Bronchial epithelial cell (primary cell): ENCODE measurements at places on chromosomes 5 and 9.

GRCh38 chr9:132486706-132487350, 76.8 kb downstream of the CFAP77 start:
- DNase-seq: no peak

DNA sequence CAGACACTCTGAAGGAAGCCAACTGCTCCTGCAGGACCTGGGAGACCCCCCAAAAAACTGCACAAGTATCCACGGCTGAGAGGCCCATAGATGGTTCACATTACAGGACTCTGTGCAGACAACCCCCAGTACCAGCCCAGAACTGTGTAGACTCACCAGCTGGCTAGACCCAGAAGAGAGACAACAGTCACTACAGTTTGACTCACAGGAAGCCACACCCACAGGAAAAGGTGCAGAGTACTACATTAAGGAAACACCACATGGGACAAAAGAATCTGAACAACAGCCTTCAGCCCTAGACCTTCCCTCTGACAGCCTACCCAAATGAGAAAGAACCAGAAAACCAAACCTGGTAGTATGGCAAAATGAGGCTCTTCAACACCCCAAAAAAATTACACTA, 281.2 kb upstream of the RGMB start:
- peak; percentile 87 for DNase-seq

DNA sequence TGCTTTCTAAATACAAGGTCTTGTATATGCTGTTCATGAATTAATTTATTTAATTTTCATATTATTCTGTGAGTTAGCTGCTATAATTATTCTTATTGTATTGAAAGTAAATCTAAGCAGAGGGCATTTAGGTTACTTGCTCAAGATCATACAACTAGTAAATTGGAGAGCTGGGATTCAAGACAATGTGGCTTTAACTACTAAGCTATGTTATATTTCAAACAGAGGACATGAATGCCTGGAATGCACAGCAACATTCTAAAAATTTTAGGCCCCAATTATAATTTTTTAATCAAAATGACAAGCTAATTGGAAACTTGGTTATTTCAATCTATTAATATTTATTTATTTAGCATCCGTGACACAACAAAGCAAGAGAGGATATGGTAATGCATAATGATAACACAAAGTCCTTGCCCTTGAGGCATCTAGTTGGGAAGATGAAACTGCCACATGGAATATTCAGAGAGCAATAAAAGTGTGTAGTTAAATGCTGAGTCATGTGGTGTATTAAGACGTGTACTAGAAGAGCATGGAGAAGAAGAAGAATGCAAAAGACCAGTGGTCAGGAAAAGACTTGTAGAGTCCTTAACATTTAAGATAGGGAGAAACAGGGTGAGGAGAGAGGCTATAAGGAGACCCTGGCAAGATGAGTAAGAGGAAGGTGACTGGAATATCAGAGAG, 24.4 kb downstream of the CTXN3 start:
- DNase-seq: peak; percentile 6

DNA sequence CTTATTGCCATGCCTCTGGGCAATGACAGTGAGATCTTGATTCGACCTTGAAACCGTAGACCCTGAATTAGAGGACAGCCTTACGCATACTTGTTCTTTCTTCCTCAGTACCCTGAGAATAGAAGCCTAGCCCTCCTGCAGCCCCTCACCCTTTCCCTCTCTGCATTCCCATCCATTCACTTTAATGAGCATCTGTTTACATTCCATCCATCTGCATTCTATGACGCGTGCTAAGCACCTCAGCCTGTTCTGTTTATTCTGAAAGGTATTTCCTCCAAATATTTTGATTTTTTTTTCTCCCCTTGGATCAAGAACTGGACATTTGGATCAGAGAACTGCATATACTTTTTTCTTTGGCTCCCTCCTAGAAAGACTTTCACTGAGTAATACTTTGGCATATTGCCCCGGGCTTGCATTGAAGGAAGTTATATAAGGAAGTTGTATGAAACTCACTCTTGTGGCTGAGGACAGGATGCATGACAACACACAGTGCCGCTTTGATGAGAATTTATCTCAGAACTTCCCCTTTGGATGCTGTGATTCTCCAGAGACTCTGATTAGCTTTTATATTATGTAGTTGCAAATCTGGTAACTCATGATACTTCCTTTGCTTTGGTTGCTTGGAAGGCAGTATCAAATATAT, 15.7 kb downstream of the TMEM8B start:
- DNase-seq: peak; percentile 90

- DNase-seq: no peak
Observed at GRCh38 chr5:7075470-7075869, 320.5 kb upstream of the ADCY2 start.

DNA sequence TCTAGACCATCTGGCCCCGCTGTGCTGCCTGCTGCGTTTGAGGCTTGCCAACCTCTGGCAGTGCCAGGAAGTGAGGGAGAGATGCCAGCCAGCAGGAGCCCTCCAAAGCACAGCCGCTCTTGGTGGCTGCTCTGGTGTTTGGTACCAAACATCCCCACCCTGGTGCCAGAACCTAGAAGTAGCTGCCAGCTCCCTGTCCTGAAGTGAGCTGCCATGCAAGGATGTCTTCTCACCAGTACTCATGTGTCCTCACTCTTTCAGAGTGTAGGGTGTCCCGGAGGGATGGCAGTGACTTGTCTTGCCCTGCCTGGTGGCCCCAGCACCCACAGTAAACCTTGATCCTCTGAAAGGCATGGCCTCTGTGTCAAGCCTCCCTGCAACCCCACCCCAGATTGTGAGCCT, 43.4 kb downstream of the AMBP start:
- DNase-seq: no peak

DNA sequence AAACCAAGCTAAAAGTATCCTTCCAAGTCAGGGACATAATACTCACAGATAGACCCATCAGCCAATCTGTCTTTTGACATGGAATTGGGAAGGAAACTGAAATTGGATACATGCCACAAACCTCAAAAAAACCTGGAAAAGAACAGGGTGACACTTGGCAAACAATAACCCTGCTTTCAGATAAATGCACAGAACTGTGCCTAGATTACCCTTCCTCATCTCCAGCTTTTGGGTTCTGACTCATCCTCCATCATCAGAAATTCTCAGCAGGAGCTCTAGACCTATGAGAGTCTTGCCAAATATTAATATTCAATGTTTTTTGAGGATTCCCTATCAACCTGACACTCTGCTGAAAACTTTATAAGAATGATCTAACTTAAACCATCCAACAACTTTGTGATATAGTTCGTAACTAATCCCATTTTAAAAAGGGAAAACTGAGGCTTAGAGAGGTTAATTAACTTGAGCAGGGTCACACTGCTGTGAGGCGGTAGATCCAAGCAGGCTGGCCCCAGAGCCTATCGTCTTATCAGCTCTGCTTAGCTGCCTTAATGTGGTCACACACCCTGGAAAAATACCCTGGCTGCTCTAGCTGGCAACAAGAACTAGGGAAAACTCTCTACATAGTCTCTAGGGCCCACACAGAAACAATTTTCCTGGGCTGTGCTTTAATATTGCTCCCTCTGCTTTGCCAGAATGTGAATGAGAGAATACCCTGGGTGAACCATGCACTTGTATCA, 157.0 kb upstream of the TRPC7 start:
- DNase-seq: no peak

DNA sequence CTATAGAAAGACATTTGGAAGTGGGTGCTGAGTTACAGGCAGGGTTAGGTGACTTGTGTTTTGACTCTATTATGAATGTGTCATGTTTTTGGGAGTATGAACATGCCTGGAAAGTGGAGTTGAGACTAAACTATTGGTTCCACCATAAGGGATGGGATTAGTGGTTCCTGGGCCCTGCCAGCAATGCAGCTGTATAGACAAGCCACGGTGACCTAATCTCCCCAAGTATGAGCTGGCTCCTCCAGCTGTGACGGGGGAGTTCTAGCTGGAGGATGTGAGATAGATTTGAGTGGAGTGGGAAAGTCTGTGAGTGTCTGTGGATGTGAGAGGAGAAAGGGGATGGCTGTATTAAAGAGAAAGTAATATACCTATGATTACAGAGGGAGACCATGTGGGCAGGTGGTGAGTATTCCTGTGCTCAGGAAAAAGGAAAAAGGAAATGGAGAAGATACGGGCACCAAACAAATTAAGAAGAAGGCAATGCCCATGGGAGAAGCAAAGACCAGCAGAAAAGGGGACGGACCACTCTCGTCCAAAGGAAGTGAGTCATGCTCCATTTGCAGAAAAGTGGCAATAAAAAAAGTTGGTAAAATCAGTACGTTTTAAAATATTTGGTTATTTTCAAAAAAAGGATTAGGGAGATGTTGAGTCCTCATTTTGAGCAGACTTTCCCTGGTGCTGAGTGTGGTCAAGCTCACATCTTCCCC, 48.3 kb upstream of the ICE1 start:
- no peak for DNase-seq
